ENCODE measurements at places on chromosomes 7 and 10.

GRCh38 chr7:35549781-35550180 is 145.2 kb downstream of the HERPUD2 start:
- DNase-seq = no peak

- peak; percentile 65 for DNase-seq
Measured at GRCh38 chr10:27383595-27384542, 120.2 kb upstream of the RAB18 start.

- no peak for DNase-seq
Measured at GRCh38 chr7:12890586-12890985, 203.2 kb downstream of the ARL4A start.

- DNase-seq = peak; percentile 57
Measured at GRCh38 chr10:23368816-23369640, 24.4 kb upstream of the C10orf67 start.

DNA sequence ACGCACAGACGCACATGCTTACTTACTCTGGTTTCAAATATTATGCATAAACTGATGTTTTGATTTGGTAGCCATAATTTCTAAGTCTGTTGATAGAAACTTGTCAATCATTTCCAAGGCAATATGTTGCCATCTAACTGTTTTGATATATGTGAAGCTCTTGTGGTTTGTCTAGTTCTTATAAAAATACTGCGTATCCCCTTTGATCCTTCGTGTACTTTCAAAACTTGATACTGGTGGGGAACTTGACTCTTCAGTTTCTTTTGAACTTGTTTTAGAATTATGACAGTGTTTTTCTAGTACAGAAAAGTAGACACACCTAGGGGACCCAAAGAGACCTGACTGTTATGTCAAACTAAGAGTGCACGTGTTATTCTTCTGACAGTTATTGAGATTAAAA is 708.0 kb downstream of the LRMDA start:
- DNase-seq = no peak

DNA sequence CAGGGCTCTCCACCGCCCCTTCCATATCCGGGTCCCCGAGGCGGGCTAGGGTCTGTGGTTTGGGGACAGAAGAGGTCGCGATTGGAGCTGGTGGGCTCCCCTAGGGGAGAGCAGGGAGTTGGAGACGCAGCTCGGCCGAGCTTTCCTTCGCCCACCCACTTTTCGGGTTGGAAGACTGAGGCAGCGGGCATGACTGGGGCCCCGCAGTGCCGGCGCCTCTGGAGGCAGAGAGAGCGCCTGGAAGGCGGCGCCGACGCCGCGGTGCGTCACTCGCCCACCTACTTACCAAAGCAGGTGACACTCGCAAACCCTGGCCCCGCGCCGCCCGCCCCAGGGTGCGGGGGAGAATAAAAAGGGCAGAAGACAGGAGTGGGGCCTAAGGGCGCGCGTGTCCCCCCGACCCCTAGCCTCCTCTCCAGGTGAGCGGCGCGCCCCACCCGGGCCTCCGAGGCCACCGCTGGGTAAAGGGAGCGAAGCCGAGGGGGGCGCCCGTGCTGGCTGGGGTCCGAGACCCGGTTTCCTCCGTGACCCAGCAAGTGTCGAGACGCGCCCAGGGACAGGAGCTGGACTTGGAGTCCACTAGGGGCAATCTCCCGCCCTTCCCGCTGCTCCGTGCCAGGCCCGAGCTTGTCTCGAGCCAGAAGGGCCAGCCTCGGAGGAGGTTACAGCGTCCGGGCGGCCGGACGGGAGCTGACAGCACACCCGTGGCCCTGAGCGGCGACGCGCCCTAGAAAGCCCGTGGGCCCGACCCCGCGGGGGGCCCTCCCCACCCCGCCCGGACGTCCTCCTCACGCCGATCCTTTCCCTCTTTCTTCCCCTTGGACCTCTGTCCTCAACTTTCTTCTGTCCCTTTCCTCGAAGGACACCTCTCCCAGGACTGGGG is 34.4 kb upstream of the GRID1 start:
- DNase-seq = peak; percentile 74

GRCh38 chr7:19397911-19398310 is 252.7 kb upstream of the FERD3L start:
- no peak for DNase-seq

DNA sequence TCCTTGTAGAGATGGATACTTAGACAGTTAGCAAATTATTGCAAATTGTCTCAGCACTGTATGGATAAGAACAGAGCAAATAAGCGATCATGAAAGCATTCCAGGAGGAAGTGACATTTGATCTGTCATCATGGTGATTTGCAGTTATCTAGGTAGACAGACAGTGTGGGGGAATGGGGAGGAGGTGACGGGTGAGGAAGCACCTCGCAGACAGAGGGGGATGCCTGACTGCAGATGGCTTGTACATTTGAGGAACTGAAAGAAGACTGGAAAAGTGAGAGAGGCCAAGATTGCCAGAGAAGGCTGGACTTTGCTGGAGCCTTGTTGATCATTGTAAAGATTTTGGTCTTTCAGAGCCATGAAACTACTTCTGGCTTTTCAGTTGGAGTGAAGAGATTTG is 318.2 kb upstream of the CELF2 start:
- no peak for DNase-seq

- no peak for DNase-seq
Measured at GRCh38 chr7:101957744-101958525, 140.5 kb downstream of the CUX1 start.

DNA sequence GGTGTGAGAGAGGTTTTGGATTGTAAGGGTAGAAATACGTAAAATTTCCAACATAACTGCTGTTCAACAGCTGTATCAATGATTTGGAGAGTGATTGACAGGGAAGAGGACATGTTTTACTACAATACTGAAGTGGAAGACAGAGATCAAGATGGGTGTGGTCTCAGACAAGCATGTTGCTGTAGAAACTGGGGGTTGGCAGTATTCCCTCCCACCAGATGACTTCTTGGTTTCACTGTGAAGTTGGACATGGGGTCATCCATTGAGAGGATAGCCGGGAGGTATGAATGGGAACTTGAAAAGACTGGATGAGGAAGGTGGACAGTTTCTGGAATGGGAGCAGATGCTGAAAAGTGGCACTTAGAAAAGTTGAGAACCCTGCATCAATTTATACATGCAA is 95.3 kb upstream of the HDAC9 start:
- DNase-seq = no peak

- DNase-seq = no peak
Measured at GRCh38 chr10:29798921-29799690, 164.3 kb upstream of the SVIL start.

DNA sequence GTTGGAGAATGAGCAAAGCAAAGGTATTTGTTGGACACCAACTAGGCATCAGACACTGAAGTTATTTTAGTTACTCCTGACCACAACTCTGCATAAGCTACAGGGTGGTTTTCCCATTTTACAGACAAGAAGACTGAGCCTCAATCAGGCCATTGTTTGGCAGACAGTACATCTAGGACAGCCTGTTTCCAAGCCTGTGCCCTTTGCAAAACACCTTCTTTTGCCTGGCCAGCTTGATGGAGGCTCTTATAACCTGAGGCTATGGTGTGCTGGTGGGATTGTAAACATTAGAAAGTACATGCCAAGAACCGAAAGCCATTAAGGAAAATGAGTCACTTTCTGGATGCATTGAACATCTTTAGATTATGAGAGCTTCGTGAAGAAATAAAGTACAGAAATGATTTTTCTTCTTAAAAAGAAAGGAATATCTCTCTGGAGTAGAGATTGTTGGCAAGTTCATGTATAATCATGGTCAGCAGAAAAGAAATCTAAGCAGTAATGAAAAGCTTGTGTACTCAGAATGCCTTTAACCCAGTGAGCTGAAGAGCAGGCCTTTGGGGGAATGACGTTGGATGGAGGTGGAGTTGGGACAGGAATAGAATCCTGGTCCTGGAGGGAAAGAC is 140.6 kb downstream of the KIAA1217 start:
- DNase-seq = peak; percentile 36

DNA sequence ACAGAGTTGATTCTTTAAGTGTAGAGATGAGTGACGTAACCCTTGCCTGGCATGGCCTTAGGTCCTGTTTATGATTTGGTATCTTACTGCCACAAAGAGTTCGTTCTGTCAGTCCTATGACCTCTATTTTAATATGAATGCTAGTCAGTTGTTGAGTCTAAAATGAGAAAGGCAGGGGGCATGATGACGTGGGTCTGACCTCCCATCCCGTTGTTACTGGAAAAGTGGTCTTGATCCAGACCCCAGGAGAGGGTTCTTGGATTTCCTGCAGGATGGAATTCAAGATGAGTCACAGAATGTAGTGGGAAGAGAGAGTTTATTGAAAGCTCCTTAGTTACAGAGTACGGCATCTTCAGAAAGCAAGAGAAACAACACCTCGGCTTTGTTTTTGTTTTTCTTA is 317.0 kb upstream of the COBL start:
- DNase-seq = no peak

GRCh38 chr7:82375713-82376112 is 67.9 kb downstream of the CACNA2D1 start:
- no peak for DNase-seq

- peak; percentile 40 for DNase-seq
Measured at GRCh38 chr10:31836569-31837406, 91.8 kb downstream of the ARHGAP12 start.

- no peak for DNase-seq
Measured at GRCh38 chr7:44279286-44279685, 46.1 kb downstream of the CAMK2B start.

GRCh38 chr7:46848944-46849343 is 733.0 kb downstream of the TNS3 start:
- no peak for DNase-seq

DNA sequence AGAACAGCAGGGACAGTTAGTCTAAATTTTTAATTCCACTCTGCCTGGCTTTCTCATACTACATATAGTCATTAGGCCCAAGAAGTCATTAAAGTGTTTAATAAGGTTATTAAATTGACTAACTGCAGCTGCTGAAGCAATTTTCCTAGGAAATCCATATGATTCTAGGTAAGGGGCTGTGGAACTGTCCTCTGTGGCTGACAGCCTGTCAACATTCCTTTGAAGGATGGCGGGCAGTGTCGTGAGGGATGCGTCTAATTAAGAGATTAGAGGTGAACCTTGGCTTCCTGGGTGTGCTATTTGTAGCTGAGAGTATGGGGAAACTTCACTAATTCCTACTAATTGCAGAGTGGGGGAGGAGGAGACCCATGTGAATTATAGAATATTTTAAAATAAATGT is 64.6 kb downstream of the SNX10 start:
- DNase-seq = no peak

DNA sequence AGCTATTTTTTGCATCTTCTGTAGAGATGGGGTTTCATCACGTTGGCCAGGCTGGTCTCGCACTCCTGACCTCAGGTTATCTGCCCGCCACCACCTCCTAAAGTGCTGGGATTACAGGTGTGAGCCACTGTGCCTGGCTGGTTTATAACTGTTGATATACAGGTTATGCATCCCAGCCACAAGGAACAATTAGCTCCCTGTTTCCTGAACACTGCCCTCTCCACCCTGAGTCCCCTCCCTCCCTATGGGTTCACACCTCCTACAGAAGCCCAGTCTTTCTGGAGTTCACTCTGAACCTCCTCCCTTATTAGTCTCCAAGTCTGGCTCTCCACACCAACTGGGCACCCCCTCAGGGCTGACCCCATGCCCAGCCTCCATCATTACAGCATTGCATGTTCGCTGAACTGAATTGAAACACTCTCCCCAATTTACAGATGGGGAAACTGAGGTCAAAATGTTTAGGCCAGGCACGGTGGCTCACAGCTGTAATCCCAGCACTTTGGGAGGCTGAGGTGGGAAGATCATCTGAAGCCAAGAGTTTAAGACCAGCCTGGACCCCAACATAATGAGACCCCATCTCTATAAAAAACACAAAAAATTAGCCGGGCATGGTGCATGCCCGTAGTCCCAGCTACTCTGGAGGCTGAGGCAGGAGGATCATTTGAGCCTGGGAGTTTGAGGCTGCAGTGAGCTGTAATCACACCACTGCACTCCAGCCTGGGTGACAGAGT is 1.7 kb upstream of the CLIP2 start:
- DNase-seq = no peak

GRCh38 chr10:91700788-91701444 is 68.0 kb upstream of the PPP1R3C start:
- peak; percentile 60 for DNase-seq

DNA sequence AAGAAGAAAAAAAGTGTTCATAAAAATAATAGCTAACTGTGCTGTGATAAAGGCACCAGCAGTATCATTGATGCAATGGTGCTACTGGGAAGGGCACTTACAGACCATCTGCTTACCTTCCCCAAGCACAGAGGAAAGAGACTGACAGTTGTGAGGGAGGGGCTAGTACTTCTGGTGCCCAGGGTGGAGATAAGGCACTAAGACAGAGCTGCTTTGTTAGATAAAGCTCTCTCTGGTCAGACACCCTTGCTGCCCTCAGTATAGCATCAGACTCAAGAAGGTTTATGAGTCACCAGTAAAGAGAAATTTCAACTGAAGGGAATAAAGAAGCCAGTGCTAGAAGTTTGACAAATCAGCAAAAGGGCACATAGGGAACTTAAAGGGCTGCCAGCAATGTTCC is 325.6 kb downstream of the HPSE2 start:
- no peak for DNase-seq

- DNase-seq = no peak
Measured at GRCh38 chr10:132838346-132838970, 52.5 kb upstream of the NKX6-2 start.

- peak; percentile 40 for DNase-seq
Measured at GRCh38 chr10:105195831-105196230, 554.7 kb downstream of the SORCS3 start.

DNA sequence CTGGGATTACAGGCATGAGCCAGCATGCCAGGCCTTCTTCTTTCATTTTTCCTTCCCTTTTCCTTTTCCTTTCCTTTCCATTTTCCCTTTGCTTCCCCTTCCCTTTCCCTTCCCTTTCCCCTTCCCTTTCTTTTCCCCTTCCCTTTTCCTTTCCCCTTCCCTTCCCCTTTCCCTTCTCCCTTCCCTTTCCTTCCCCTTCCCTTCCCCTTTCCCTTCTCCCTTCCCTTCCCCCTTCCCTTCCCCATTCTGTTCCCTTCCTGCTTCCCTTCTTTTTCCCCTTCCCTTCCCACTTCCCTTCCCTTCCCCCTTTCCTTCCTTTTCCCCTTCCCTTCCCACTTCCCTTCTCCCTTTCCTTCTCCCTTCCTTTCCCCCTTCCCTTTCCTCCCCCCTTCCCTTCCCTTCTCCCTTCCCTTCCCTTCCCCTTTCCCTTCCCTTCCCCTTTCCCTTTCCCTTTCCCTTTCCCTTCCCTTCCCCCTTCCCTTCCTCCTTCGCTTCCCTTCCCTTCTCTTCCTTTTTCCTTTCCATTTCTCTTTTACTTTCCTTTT is 712.2 kb upstream of the POM121L12 start:
- no peak for DNase-seq
